ENCODE measurements at places on chromosomes 2 and 18.

- no peak for DNase-seq
Measured at GRCh38 chr2:109423556-109424359, 190.0 kb downstream of the SEPTIN10 start.

GRCh38 chr2:240357641-240358012 lies 77.8 kb upstream of the GPC1 start:
- DNase-seq = no peak

DNA sequence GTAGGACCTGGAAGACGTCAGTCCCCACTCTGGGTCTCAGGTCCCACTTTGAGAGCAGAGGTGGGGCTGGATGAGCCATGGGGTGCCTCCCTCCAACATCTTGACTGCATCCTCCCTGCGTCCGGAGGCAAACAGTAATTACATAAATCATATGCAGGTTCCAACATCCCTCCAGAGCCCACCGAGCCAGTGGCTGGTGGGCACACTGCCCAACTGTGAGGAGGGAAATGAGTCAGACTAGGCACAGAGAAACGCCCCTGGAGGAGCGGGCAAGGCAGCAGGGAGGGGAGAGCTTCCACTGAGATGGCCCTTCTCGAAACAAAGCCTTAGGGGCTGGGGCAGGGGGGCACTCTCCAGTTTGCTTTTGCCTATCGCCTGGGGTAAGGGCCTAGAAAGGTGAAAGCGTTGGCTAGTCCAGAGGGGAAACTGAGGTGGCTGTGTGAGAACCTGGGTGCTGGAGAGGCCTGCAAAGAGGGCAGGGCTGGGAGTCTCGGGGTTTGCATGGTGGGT lies 168.2 kb upstream of the MYCN start:
- DNase-seq = no peak

GRCh38 chr2:6845312-6845711 lies 20.4 kb downstream of the CMPK2 start:
- no peak for DNase-seq

DNA sequence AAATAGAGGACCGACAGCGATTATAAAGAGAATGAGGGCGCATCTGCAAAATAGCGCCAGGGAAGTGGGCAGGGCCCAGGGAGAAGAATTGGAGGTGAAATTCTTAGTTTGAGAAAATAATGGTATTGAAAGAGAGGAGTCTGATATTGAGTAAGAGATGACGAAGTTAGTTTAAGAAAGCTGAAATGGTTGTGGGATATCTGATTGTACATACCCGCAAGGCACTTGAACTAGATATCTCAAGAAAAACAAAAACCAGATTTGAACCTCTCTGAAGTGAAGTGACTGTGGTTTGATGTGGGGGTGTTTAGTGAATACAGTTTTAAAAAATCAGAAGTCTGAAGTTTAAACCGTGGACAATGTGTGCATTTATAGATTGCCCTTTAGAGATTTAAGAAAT lies 38.9 kb downstream of the ZNF532 start:
- DNase-seq = no peak

GRCh38 chr2:73983322-73984202 lies 1.1 kb upstream of the TET3 start:
- peak; percentile 78 for DNase-seq

DNA sequence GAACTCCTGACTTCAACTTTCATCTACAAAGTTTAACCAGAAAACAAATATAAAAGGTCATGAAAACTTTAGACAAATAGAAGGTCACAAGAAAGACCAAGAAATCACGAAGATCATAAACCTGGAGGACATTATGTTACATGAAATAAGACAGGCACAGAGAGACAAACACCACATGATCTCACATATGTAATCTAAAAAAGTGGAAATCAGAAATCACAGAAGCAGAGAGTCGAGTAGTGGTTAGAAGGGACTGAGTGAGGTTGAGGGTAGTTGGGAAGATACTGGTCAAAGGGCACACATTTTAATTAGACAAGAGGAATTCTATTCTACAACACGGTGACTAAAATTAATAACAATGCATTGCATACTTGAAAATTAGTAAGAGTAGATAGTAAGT lies 1.4 kb downstream of the GCFC2 start:
- DNase-seq = no peak

GRCh38 chr2:69086466-69086865 lies 73.5 kb downstream of the ANTXR1 start:
- no peak for DNase-seq

- no peak for DNase-seq
Measured at GRCh38 chr2:55441280-55441892, 21.7 kb upstream of the CCDC88A start.

DNA sequence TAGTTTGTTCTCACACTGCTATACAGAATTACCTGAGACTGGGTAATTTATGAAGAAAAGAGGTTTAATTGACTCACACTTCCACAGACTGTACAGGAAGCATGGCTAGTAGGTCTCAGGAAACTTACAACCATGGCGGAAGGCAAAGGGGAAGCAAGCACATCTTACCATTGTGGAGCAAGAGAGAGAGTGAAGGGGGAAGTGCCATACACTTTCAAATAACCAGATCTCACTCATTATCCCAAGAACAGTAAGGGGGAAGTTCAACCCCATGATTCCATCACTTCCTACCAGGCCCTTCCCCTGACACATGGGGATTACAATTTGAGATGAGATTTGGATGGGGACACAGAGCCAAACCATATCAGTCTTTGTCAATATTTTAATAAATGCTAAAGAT lies 5.0 kb upstream of the CRYGB start:
- no peak for DNase-seq

DNA sequence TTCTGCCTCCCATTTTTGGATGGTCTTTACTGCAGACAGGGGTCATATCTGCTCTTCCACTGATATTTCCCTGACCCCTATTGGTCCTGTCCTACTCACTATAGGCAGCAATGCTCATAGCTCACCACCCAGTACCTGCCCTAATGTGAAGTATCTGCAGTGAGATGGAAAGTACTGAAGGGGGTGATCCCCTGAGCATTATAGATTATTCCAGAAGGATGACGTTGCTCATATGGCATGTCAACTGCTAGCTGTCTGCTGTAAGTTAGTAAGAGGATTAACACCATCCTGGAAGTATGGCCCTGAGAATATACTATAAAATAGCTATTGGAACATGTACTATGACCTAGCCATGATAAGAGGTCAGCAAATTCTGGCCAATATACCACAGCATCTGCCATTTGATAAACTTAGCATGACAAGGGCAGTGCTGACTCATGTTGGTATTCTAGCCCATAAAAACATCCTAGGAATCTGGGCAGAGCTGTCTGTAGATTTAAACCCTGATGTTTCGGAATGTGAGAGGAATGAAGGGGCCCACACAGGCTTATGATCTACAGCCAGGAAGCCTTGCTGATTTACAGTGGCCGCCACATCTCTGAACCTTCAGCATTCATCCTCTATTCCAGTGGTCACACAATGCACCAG lies 451.4 kb downstream of the TNS1 start:
- no peak for DNase-seq

DNA sequence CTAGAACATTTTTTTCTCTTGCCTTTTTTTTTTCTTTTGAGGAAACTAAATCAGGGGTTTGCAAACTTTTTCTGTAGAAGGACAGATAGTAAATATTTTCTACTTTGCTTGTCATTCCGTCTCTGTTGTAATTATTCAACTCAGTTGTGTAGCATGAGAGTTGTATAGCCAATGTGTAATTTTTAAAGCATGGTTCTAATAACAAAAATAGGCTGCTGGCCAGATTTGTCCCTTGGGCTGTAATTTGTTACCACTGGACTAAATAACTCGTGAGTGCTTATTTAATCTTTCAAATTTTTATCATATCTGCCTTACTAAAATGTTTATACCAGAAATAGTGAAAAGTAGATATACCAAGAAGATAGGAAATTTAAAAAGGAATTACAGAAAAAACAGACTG lies 43.0 kb downstream of the CCDC148 start:
- DNase-seq = no peak

DNA sequence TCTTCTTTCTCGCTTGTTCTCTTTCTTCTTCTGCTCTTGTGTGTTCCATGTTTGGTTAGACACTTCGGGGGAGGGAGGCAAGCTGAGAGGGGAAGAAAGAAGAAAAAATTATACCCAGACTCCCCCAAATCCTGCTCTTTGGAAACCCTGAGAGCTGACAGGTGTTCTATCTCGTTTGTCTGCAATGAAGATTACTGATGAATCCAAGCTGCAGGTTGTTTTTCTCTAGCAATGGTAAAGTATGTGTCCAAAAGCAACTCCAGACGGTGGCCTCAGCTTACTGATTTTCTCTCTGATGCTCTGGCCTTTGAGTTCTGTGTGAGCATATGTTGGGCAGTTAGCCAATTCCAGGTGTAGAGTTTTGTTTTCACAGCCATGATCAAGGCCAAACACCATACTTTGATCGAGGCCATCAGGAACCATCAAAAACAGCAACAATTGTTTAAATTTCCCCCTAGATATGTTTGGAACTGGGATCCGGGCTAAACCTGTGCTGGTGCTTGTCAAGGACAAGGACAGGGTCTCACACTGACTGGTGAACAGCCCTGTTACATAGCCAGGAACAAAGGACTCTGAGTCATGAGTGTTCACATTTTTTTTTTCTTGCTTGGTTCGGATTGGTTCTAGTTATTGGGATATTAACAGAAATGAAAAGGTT lies 142.0 kb downstream of the PRKCE start:
- peak; percentile 46 for DNase-seq

DNA sequence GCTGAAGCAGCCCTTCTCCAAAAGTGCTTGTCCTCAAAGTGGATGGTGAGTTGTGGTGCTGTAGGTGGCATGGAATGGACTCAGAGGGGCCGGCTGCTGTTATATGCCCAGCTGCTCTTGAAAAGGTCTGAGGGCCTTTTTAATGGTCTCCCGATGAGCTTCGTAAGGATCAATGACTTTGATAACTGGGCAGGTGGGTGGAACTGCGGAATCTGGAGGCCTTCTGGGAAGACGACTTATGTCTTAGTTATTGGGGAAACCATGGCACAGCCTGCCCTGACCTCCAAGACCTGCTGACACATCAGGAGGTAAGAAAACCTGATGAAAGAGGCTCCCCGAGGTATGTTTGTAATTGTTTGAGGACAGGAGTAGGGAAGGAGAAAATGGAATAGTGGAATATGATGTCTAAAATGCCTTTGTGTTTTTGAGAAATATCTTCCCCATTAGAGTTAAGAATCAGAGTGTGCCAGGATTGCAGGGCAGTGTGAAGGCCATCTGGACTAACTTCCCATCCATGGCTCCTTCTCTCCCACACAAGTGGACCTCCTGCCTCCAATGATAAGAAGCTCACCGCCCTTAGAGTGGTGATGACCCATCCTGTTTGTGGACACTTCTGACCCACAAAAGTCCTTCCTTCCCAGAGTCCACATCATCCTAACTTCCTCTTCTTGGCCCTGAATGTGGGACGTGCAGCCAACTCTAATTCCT lies 236.1 kb downstream of the FHOD3 start:
- no peak for DNase-seq

GRCh38 chr2:208062113-208062512 lies 36.8 kb upstream of the PLEKHM3 start:
- no peak for DNase-seq

DNA sequence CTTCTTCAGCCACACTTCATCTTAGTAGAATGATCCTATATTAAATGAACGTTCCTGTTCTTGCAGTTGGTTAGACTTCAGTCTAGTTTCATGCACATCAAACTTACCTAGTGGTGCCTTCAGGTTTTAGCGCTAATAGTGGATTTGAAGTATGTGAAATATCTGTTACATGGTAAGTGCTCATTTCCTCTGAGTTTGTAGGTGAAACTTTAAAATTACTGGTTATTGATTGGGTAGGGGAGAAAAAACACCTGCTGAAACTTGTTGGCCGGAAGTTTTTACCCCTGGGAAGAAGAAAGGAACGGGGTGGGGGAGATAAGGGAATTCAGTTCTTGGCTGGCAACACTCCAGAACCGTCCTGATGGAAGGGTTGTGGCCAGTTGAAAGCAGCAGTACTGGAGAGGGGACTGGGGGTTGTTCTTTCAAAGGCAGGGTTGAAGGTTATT lies 112.8 kb downstream of the SPTBN1 start:
- DNase-seq = no peak

- DNase-seq = no peak
Measured at GRCh38 chr2:42029171-42029570, 18.6 kb upstream of the PKDCC start.

GRCh38 chr2:65372619-65373018 lies 59.8 kb downstream of the SPRED2 start:
- no peak for DNase-seq

DNA sequence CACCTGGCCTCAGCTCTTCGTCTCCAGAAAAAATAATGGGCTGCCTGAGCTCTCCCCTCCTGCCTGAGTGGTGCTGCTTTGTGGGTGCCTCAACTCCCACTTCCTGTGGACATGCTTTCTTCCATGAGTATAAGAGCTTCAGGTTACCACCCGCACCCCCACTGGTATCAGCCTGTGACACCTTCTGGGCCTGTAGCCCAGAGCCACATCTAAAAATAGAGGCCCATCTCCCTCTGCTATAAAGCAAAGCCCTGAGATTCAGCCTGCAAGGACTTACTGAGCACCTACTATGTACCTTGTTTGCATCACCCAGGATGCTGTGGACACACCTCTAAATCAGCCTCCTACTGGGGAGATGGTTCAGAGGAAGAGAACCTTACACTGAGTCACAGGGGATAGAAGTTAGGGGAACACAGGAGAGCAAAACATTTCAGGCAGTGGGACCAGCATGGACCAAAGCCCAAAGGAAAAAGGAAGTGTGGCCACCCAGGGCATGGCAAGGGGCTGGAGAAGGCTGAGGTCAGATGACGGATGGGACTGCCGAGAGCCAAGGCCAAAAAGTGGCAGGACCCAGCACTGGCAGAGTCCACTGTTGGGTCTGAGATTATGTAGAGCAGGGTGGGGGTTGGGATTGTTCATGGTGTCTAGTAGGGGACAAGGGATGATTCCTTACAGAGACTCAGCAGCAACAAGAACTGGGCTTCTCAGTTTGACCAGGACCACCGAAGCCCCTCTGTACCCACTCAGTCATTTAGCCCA lies 123.7 kb upstream of the PPP1CB start:
- DNase-seq = no peak

DNA sequence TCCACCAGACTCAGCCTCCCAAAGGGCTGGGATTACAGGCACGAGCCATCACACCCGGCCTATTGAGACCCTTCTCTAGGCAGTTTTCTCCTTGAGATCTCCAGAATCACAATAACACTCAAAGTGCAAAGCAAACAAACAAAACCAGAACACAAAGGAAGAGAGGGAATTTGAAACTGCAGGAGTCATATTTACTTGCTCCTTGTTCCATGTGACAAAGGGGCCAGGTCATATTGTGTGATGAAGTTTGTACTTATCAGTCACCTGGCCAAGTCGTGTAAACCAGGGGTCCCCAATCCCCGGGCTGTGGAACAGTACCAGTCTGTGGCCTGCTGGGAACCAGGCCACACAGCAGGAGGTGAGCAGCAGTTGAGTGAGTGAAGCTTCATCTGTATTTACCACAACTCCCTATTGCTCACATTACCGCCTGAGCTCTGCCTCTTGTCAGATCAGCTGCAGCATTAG lies 26.5 kb downstream of the SCYGR8 start:
- DNase-seq = no peak

Data from renal pelvis (tissue), 12 donors.